ENCODE measurements at places on chromosomes 5 and 9.

GRCh38 chr5:57577432-57578175, 95.0 kb upstream of the ACTBL2 start:
- no peak for DNase-seq

- no peak for DNase-seq
These were observed 128.7 kb upstream of the SEMA6A start for GRCh38 chr5:116703328-116703727.

GRCh38 chr9:8874482-8874881, 1074.9 kb upstream of the DMAC1 start:
- no peak for DNase-seq

DNA sequence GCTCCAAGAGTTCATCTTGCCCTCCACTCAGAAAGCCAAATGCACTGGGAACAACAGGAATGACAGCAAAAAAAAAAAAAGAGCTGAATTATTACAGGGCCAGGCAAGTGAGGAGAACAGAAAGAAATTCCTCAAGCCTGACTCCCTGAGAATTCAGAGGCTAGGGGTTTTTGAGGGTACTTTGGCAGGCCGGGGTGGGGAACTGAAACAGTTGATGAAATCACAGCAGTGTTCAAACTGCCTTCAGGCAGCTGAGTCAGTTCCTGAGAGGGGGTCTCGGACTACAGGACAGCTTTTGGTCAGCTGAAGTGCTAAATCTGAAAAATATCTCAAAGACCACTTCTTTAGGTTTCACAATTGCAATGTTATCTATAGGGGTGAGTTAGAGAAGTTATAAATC, 419.4 kb downstream of the SEMA5A start:
- DNase-seq, result no peak

DNA sequence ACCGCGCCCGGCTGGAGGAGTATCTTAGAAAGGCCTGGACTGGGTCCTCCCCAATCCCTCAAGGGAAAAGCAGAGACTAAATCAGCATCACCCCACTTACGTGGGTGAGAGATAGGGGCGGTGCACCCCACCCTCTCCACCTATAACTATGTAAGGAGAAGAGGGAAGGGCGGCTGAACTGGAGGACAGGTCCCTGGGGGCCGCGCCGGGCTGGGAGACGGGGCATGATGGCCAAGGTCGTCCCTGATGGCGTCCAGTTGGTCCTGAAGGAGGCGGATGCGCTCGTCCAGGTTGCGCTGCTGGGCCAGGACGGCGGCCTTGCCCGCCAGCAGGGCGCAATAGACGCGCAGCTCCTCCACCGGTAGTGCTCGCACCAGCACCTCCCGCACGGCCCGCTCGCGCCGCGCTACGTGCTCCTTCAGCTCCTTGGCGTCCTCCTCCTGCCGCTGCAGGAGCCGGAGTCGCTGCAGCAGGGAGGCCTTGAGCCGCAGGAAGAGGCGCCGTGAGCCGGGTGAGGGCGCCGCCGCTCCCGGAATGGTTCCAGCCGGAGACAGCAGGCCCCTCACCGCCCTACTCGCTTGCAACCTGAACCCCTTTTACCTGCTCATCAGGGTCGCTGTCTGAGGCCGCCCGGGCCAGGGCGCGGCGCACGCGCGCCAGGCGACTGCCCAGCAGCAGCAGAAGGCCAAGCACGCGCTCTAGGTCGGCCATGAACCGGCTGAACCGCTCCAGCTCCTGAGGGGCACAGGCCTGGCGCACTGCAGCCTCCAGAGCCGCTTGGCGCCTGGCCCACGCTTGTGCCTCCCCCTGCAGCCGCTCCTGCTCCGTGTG, 7.6 kb downstream of the SHROOM1 start:
- DNase-seq, result no peak

DNA sequence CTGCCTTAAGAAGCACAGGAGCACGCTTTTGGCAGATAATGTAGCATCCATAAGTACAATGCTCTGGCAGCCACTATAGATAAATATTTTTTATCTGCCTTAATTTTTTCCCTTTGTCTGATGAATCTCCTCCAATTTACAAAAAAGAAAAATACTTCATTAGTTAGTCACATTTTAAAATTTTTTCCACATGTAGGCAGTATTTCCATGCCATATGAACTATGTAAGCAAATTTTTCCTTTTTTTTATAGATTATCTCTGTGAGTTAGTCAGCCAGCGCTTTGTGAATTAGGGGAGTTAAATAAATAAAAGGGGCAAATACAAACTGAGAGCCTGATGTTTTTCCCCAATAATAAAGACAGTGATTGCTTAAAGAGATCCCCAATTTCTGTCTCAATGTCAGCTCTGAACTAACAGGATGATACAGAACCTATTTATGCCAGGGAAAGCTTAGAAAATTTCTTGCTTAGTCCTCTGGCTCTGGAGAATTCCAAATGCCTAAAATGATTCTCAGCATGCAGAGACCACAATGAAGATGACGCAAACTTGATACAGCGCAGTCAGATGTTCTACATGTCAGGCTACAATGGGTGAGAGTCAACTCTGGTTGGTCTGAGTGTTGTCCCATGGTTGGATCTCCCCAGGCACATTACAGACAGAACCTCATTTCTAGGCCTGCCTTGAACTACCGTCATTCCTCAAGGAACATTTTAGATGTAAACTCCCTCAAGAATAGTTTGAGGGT, 390.4 kb upstream of the CDH6 start:
- no peak for DNase-seq

GRCh38 chr5:179111267-179112207, 51.4 kb downstream of the ZNF354C start:
- no peak for DNase-seq

GRCh38 chr9:801399-802071, 40.0 kb upstream of the DMRT1 start:
- peak; percentile 72 for DNase-seq

GRCh38 chr9:127712867-127713266, 2.6 kb downstream of the PTRH1 start:
- DNase-seq, result no peak

DNA sequence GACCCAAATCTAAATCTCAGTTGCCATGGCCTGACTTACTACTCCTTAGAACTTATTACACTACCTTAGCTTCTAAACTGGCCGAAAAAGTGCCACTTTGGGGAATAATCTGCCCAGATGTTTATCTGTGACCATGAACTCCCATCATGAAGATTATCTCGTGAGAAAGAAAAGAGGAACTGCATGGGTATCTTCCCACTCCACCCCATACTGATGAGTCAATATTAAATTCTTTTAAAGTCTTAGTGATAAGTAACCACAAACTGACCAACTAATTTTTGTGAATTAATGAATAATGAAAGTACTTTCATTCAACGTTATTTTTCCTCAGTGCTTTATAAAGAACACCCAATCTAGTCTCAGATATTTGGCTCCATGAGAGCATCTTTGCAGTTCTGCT, 493.5 kb downstream of the EBF1 start:
- DNase-seq, result no peak

DNA sequence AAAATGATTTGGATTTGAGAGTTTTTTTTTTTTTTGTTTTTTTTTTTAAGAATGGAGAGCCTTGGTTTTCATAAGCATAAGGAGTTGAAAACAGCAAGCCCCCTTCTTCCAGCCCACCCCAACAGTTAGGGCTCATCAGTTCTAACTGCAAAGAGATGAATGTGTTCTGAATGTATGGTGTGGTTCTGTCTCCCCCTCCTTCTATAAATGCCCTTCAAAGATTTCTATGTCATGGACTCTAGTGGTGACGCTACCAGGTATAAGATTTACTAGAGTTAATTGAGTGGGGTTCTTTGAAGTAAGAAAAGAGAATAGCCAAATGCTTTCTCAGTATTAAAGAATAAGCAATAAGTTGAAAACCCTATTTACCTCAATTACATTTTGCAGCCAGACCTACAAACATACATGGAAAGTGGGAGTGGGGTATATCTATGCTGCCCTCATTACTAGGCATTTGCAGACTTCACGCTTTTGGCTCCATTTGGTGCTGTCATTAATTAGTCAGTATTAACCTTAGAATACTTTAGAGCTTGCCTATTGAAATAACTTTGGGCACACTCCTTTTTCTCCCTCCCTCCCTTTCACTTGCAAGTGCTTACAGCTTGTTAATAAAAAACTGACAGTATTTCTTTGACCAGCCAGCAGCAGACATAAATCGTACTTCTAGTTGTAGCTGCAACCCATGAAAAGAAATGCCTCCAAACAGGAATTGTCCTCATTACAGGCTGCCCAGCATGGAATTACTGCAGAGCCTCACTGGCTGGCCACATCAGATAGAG, 667.2 kb upstream of the ZNF608 start:
- DNase-seq, result no peak

- DNase-seq, result no peak
These were observed 148.4 kb downstream of the SIL1 start for GRCh38 chr5:139049780-139050179.

DNA sequence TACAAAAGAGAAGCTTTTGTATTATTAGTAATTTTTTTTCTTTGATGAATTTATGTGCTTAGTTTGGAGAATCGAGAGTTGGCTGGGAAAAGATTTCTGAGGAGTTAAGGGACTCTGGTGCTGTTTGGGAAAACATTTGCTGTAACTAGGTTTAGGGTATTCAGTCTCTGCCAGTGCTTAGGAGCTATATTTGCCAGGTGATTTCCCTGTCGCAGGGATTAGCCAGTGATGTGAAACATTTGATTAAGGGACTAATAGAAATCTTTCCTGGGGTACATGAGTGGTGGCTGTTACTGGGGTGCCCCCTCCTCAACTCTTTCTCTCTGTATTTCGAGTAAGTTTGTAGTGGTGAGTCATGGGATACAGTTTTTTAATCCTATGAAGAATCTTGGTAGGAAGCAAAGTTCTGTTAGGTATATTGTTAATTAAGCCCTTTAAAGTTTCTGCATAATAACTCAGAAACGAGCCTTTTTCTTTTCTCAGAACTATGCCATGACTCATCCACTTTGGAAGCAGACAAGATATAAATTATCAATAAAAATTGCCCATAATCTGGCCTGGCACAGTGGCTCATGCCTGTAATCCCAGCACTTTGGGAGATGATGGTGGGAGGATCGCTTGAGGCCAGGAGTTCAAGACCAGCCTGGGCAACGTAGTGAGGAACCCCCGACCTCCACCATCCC, 18.6 kb downstream of the RGMB start:
- DNase-seq, result no peak

DNA sequence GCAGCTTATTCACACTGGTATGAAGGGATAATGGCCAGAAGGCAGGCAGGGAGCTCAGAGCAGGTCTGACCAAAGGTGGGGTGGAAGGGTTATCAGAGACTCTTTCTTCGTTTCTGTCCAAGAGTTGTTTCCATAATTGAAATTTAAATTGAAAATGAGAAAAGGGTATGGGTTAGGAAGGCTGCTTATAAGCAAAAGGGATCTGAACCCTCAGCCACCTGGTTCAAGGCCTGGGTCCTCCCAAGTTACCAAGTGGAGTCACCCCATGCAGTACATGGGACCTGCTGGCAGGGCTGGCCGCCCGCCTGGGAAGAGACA, 17.8 kb downstream of the EEIG1 start:
- DNase-seq, result no peak

DNA sequence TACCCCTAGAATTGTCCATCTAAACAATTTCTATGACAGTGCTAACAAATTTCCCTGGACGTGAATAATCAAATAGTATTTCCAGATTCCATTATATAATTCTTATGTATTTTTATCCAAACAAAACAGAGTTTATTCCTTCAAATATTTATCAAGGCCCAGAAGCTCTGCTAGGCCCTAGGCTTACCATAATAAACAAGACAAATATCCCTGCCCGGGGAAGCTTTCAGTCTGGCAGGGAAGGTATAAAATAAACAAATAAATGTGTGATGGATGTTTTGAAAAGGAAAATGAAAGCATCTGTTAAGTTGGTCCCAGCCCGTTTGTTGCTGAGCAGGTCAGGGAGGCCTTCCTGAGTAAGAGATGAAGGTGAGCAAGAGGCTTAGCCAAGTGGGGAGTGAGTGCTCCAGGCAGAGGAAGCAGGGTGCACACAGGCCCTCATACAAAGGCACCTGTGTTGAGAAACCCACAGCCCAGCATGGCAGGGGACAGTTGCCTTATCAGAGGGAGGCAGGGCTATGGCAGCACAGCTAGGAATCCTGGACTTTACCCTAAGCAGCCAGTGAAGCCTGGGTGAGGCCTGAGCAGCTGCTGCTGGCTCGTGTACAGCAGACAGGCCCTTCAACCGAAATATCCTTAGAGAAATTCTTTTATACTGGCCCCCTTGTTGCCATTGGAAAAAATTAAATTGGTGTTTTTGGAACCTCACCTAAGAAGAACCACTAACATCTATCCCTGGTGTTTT, 7.7 kb upstream of the SLC35D2 start:
- no peak for DNase-seq

DNA sequence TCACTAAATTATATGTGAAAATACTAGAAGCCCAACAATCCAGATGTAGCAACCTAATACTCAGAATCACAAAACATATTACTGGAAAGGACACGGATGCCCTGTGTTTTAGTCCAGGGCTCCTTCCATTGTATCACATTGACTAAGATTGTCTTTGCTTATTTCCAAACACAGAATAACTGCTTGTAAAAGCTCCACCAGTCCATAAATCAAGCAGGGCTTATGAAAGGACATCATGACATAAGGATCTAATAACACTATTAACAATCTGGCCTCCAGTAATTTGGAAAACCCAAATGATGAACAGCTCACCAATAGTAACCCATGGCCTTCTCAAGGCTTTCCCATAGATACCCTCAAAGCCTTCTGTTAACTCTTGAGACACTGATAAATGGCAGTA, 39.8 kb downstream of the WDR41 start:
- DNase-seq, result no peak

GRCh38 chr5:113489299-113489698, 1.0 kb upstream of the MCC start:
- DNase-seq, result peak; percentile 100

- no peak for DNase-seq
These were observed 80.2 kb upstream of the PANK3 start for GRCh38 chr5:168659286-168659847.

- no peak for DNase-seq
These were observed 664.9 kb downstream of the TAF11L14 start for GRCh38 chr5:18299166-18299565.

GRCh38 chr9:124526174-124526573, 19.0 kb upstream of the NR5A1 start:
- DNase-seq, result no peak

DNA sequence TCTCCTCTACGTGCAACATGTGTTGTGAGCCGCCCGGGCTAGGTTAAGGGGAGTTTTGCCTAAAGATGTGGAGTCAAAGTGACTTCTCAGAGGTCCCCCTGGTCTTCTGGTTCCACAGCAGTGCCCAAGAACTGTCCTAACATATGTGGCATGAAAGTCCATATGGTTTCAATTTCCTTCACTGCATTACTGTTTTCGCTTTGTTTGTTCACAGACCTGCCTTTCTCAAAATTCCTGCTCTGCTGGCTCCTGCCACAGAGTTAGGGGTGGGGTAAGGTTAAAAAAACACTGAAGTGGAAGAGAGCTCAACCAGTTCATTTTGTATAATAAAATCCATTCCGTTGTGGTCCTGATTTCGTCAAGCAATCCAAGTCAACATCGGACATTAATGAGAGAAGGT, 289.4 kb downstream of the DMAC1 start:
- no peak for DNase-seq

DNA sequence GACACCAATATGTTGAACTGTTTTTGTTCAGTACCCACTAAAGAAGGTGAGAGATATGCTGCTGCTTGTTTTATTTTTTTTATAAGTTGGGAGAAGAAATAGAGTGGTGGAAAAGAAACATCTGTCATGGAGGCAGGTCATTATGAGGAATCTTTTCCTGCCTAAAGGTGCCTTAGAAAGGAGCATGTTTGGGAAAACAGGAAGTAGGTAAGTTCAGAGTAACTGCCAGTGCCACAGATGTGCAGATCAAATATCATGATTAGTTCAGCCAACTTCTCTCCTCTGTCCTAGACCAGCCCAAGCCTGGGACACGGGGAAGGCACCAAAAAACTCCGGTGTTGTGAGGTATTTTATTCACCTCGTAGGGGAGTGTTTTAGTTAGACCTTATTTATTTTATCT, 144.2 kb downstream of the MAN2A1 start:
- DNase-seq, result no peak

- DNase-seq, result no peak
These were observed at the start of gene C5orf52 for GRCh38 chr5:157670662-157671591. C5orf52 (plus strand) TSS chr5:157671533; CDS start chr5:157671615, 82 bp downstream.
